ENCODE measurements at places on chromosomes 7 and 10.

- DNase-seq, result peak; percentile 21
Measured at GRCh38 chr7:116633131-116633988, 38.6 kb upstream of the MET start.

- no peak for DNase-seq
Measured at GRCh38 chr7:150860291-150860977, 8.1 kb downstream of the AOC1 start.

GRCh38 chr10:16386855-16387254, 50.0 kb upstream of the PTER start:
- DNase-seq, result no peak

DNA sequence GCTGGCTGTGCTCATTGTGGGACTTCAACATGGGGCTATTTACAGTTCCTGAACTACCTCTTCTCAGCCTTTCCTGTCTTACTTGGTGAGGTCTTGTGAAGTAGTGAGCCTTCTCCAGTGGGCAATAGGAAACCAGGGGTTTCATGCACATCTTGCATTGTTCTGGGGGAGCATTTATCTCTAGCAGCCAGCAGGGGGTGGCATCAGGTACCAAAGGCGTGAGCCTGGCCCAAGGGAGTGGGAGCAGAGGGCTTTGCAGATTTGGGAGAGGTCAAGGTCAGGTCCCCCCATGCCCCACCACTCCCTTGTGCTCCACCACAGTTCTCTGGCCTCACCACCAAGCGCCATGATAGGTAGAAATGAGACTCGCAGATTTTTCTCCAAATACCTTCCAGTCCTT, 85.4 kb upstream of the NPTX2 start:
- DNase-seq, result no peak

DNA sequence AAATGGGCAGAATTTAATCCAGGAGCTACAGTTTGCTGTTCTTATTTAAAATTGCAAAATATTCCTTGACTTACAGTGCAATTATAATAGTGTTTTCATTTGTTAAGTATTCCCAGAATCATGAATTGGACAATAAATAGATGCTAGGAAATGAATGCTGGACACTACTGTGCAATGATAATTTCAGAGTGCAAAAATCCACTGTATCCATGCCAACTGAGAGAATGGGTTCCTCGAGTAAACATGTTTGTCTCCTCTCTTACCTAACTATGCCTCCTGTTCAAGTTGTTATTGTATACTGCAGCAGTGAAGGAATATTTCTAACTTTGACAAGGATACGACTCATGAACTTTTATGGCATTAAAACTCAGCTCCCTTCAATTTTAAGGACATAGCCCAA, 1396.3 kb downstream of the GATA3 start:
- DNase-seq, result no peak

DNA sequence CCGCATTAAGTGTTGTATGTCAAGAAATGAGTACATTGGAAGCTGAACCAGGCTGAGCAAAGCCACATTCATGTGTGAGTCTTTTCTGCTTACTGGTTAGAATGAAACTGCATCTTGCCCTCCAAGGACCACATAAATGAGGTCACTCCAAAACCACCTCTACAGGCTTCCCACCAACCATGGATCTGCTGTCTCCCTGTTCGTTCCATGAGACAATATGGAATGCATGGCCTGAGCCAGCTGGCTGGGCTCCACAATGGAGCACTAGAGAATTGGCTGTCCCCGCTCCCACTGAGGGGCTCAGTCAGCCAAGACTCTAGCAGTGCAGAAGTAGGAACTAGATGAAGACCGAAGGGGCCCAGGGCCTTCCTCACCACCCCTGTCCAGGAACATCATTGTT, 120.8 kb downstream of the TNS3 start:
- DNase-seq, result peak; percentile 95

- DNase-seq, result no peak
Measured at GRCh38 chr7:45938626-45939302, 17.7 kb upstream of the IGFBP3 start.

DNA sequence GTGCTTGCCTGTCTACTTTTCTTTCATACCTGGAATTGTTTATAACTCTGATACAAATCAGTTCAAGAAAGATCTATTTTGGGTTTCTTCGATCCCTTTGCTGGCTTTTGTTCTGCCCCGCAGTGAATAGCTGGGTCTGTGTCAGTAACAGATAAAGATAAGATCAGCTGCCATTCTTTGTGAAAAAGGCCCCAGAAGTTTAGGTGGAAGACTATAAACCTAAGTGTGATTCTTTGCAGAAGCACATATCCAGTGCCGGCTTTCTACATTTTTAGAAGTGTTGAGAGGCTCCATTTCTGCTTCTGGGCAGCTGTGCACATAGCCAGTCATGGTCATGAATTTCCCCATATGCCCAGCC, 686.4 kb upstream of the C7orf33 start:
- DNase-seq, result no peak

DNA sequence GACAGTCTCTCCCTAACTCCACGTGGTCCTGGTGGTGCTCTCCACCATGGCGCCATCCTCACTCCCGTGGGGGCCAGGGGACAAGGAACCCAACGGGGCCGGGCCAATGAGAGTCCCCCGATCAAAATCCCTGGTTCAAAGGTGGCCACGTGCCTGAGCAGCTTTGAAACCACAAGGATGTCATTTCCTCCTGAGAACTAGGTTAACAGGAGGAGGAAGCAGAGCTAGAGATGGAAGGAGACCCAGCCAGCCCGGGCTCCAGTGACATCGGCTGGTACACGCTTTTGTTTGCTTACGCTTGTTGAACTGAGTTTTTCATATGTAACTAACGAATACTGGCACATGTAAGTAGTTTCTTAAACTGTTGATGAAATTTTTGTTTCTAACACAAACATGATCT, 61.7 kb downstream of the PRPF18 start:
- no peak for DNase-seq

DNA sequence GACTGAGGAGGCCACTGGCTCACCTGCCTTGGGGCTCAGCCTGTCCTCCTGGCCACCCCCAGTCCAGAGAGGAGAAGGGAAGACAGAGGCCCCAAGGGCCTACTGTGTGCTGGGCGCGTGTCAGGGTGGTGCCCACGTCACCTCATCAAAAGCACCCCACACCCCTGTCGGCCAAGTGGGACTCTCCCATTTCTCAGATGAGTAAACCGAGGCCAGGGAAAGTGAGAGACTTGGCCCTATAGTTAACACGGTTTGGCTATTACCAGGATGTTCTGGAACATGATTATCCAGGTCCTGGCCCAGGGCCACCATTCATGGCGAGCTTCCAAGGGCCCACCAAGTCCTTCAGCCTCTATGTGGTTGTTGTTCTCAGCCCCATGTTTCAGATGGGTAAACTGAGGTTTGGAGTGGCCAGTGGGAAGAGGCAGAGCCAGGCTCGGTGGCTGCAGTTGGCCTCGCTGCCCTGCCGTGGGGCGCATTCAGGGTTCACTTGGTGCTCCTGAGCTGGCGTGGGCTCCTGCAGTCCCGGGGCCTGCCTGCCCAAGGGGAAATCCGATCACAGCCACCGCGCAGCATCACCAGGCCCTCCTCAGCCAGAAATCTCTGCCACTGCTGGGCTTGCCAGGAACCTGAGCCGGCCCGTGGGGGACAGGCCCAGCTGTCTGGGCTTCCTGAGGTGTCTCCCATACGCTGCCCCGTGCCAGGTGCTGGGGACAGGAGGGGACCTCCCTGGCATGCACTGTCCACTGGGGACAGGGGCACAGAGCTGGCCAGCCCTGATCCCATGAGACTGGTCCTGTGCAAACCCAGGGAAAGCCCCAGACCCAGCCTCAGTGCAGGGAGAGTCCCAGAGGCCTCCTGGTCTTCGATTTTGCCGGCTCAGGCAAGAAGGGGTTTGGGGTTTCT, 117.7 kb upstream of the TNRC18 start:
- no peak for DNase-seq
